Lower lobe of right lung (tissue), 2 donors: ENCODE measurements at places on chromosomes 12 and 14. TPM values are rescaled to one million over a fixed set of nuclear protein-coding genes. Genes with fewer than 3 reads are reported as not detected.

Gene GLTP
- 45.3 TPM for total RNA-seq

Gene MMP19
- 35.2 TPM for total RNA-seq

Gene TNS2
- 186 TPM for total RNA-seq

Gene KRT78
- not detected for total RNA-seq
